ENCODE measurements at places on chromosomes 6 and 20.

DNA sequence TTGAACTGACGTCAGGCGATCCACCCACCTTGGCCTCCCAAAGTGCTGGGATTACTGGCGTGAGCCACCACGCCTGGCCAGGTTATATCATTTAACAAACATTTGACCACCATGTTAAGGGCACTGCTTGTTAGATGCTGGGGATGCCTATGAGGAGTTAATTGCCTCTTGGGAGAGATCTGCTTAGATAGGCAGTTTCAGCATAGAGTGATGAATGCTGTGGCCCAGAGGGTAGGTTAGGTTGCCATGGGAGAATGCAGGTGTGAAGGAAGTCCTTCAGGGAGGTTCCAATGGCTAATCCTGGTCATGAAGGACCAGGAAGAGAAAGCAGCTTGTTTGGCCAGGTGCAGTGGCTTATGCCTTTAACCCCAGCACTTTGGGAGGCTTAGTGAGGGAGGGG, 17.0 kb downstream of the PHF20 start:
- DNase-seq: no peak

GRCh38 chr6:50845499-50846143, 26.9 kb downstream of the TFAP2B start:
- no peak for DNase-seq

DNA sequence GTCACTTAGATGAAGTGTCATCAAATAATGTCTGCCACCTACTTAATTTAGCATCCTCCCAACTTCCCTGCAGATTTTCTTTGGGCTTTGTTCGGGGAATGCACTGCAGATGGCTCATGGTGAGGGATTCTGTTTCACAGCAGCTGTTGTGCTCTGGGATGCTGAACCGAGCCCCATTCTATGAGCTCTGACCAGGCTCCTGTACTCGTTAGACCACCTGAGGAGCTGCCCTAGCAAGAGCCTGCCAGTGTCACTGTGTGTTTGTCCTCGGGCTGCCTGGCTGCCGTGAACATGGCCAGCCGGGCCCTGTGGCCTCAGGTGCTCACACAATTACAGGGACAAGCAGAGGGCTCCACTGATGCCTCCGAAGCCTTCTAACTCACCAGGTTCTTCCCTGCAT, 238.8 kb upstream of the ECI2 start:
- DNase-seq: no peak

DNA sequence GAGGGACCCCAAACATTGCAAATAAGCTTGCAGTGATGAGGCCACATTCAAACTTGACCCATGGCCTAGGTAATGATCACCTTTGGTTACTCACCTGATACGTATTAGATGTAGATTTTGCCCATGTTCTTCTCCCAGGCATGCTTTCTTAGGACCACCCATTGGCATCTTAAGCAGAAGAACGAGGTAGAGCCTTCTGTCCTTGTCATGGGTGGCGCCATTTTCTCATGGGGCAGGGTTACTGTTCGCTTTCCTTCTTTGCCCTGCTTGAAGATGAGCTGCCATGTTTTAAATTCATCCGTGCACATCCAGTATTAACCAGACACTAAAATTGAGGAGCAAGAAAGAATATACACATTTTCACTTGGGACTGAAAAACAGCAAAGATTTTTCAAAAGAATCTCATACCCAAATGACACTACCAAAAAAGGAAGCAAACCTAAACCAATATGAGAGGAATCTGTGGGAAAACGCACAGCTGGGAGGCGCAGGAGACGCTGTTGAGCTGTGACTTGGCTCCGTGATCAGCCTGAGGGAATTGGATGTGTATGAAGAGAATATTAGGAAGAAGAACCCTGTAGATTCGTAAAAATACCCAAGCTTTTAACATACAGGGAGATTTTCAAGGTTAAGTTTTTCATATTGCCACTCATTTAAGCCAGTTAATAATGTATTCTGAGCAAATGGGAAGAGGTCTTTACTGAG, 36.6 kb downstream of the GMPR start:
- DNase-seq: no peak

- DNase-seq: no peak
Measured at GRCh38 chr6:45555981-45556771, 178.4 kb upstream of the SUPT3H start.

DNA sequence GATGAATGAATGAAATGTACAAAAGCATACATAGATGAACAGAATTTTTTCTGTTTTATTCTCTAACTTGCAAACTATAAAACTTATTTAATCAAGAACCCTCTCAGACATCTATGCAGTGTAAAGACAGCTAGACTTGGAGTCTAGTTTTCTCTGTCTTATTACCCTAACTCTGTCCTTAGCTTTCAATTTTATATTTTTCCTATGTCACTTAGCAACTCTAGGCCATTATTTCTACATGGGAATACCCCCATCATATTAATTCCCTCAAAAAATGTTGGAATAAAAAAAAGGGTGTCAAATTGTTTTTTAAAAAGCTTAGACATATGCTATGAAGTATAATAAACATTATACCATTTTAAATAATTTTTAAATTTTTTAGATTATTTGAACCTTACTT, 1.2 kb downstream of the RHAG start:
- DNase-seq: no peak

GRCh38 chr20:14568225-14568624, 230.8 kb upstream of the FLRT3 start:
- DNase-seq: no peak

DNA sequence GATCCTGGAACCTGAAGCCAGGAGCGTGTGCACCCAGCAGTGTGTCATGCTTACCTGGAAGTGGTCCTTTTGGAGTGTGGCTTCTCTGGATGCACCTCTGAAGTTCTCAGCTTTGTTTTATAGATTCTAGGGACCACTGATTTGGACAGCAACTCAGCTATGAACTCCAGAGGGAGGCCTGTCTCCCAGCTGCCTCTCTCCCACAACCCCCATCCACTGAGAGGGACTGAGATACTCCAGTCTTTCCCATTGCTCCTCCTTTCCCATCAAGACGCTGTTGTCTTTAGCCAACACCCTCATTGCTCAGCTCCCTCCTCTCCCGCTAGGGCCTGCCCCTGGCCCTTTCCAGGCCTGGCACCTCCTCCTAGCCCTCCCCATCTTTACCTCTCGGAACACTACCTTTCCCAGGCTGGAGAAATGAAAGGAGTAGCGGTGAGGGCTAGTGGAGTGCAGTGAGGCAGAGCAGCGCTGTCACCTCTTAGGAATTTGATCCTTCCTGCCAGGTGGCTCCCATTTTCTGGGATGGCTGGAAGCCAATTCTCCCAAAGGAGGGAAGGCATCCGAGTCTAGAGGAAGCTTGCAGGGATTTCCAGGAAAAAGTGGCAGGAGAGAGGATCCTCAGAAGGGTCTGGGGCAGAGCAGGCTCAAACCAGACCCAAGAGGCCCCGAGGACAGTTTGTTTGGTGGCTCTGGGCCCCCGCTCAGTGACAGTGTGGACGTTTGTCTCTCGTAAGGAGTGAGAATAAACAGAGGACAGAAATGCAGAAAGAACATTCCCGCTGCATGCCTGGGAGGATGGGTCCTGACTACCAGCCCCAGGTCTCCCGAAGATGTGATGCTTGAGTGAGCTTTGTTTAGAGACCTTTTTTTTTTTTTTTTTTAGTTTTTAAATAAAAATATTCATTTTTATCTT, at the start of gene LRRN4:
TSS of gene LRRN4 (minus strand) at position 285 of the 913 bp plus-strand sequence. CDS start 1,261 bp downstream, outside the sequence.
- no peak for DNase-seq

- no peak for DNase-seq
Measured at GRCh38 chr20:48791014-48791413, 36.8 kb downstream of the PREX1 start.

- DNase-seq: no peak
Measured at GRCh38 chr6:167799033-167799821, 27.5 kb upstream of the AFDN start.

- no peak for DNase-seq
Measured at GRCh38 chr6:34374069-34374468, 18.4 kb downstream of the NUDT3 start.

- no peak for DNase-seq
Measured at GRCh38 chr6:91094806-91095475, 508.1 kb upstream of the MAP3K7 start.

DNA sequence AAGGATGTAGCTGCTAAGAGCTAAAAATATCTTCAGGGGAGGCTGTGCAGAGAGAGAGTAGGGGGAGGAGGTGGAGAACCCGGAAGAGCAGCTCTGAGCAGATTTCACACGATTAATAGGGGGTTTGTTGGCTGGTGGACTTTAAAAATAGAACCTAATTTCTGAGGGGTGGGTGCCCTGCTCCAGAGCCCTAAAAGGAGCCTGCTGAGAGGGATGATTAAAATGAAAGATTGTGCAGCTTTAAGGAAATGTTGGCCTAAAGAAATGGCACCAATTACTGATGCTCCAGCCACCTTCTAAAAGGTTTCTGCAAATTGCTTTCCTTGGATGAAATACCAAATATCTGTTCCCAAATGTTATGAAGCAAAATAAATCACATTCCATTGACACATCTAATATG, 202.8 kb upstream of the BTBD3 start:
- no peak for DNase-seq

GRCh38 chr20:873875-874607, 40.5 kb downstream of the FAM110A start:
- DNase-seq: no peak

DNA sequence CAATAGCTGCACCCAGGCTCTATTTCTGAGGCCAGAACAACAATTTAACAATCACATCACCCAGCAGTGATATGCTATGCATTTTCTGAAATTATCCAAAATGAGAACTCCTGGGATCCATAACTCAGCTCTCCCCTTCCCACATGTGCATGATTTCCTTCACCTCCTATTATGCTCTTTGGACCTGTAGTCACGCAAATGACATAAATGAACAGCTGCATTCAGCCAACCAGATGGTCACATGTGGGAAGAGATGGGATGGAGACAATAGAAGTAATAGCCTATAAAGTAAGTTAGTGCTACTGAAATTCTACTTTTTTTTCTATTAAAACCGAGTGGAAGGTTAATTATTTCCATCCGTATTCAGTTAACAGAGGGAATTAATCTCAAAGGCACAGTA, 662.1 kb upstream of the ID4 start:
- no peak for DNase-seq

- DNase-seq: peak; percentile 70
Measured at GRCh38 chr6:33314515-33314942, 651 bp upstream of the TAPBP start.

DNA sequence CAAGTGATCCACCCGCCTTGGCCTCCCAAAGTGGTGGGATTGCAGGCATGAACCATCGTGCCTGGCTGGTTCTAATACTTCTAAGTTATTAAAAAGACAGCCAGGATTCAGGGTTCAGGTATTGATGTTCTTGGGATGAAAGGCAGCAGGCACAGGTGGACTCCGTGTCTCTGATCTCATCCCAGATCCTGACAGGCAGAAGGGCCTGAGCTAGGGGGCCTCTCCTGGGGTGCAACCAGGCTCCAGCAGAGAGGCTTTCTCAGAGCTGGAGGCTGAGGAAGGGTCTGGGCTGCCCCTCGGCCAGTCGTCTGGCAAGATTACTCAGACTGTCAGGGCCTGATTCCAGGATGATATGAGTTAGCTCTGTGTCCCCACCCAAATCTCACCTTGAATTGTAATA, 106.3 kb downstream of the SCML4 start:
- DNase-seq: no peak

DNA sequence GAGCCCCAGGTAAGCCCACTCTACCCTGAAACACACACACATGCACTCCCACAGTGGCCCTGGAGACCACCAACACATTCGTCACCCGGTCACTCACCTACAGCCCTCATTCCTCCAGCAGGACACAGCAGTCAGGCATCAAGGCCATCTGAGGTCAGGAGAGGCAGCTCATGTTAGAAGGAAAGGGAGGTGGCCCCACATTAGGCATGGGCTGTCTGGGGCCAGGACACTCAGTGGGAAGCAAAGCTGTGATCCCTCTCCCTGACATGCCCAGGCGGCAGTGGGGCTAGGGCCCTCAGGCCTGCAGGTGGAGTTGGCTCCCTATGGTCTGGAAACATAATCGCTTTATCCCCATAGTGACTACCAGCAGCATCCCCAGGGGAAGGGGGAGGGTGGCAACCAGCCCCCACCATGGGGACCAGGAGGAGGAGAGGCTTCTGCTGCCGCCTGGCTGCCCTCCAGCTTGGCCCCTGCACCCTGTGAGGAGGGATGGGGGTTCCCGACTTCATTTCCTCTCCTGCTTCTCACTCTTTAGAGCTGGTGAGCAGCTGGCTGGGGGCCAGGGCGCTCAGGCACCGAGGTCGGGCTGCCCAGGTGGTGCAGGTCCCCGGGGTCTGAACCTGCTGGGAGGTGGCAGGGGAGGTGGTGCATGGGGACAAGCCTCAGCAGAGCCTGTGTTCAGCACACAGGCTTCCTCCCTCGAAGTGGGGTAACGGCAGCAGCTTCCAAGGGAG, 76.6 kb upstream of the CST7 start:
- DNase-seq: no peak

GRCh38 chr6:150511313-150511712, 88.4 kb upstream of the PLEKHG1 start:
- no peak for DNase-seq

DNA sequence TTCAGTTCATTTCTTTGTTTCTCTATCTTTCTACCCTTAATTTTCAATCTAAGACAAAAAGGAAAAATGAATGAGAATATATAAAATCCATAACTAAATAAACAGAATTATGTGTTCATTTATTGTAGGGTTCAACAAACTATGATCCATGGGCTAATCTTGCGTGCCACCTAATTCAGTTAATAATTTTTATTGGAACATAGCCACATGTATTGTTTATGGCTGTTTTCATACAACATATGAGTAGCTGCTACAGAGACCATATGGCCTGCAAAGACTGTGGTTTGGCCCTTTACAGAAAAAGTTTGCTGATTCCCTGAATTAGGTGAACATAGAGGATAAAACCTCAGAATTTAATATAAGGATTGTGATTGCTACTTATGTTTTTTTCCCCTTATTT, 21.8 kb downstream of the SENP6 start:
- DNase-seq: no peak

DNA sequence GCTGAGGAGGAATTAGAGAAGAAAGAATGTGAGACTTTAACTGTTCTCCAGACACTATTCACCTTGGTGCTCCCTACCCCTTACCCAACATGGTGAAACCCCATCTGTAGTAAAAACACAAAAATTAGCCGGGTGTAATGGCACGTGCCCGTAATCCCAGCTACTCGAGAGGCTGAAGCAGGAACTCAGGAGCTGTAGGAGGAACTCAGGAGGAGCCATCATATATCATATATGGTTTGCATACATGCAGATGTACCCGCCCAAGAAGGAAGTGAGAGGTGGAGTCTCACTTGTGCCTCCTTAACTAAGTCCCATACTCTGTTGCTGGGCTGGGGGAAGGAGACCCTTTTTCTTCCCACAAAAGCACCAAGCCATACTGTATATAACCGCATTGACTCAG, 35.5 kb upstream of the ME1 start:
- DNase-seq: no peak

DNA sequence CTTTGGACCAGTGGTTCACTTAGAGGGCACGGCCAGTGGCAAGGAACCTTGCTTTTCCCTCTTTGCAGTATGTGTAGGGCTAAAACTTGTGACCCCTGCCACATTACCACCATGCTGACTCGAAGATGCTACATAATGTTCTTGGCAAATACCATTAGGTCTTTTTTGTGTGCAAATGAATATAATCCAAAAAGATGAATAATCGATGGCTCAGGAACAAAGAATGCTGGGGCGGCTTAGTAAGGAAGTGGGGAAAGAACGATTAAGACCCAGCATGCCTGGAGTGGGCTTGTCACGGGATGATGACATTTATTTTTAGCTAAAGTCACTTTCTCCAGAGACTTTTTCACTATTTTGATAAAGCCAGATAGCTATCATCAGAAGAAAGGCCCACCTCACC, 23.1 kb downstream of the CMTR1 start:
- DNase-seq: no peak
